ENCODE measurements at places on chromosomes 5 and 9.
A peak's percentile ranks its signal among the peaks of the same experiment; 100 is the strongest.

DNA sequence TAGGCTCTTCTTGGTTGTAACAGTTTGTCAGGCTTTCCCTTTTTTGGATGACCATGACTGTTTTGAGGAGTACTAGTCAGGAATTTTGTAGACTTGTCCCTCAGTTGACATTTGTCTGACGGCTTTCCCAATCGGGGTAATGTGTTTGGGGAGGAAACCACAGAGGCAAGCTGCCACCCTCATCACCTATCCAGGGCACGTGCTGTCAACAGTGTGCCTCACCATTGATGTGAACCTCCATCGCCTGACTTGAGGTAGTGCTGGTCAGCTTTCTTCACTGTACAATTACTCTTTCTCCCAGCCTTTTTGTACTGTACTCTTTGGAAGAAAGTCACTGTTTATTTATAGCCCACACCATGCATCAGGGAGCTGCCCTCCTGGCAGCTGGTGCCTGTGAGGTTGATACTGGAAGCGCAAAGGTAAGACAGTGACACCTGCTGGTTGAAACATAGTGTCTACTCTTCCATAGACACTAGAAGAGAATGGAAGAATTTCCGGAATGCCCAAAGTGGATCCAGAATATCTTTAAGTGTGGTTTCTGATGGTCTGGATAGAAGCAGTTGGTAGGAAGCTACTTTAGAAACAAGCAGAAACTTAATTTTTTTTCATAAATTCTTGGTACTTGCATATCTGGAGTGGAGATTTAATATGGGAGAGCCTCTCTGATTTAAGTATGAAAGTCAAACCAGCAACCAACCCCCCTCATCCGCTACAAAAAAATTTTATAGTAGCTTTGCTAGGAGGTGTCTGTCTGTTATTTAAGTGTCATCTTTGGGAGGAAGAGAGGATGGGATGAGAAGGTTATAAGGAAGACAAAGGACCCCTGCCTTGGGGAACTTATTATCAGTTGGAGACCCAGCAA lies 69.3 kb downstream of the SNX30 start:
- no peak for DNase-seq

- DNase-seq, result no peak
These were observed 72.7 kb downstream of the NTNG2 start for GRCh38 chr9:132234535-132234934.

- DNase-seq, result no peak
These were observed 16.1 kb upstream of the CRB2 start for GRCh38 chr9:123339666-123340510.

DNA sequence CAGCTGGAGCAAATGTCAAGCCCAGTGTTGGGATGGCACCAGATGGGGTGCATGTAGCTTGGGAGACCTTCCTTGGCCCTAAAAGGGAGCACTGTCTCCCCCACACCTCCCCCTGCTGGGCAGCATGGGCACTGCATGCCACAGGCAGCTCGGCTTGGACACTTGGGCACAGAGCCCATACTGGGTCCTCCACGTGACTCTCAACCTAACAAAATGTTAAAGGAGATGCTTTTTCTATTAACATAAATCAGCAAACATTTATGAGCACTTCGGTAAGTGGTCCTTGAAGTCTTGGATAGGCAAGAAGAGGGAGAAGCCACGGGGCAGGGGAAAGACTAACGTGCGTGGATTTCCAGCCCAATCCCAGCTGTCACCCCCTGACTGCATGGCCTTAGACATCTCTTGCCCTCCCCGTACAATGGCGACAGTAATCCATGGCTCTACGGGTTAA lies 23.9 kb upstream of the MAPK9 start:
- peak; percentile 59 for DNase-seq

GRCh38 chr5:180153099-180153498 lies 55.9 kb downstream of the RASGEF1C start:
- no peak for DNase-seq

DNA sequence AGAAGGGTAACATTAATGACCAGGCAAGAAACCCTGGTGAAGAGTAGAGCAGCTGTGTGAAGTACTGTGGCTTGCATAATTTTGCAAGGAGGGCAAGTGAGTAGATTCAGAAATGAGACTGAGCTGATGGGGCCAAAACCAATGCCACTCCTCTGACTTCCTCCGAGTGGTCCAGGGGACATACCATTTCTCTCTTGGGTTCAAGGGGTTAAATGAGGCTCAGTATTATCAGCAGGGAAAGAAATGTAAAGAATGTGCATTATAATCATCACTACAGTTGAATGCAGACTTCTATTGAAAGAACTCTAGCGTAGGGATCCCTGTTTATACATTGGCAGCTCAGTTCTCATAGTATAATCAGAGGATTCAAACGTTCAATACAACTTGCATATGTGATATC lies 9.9 kb downstream of the POLR3G start:
- no peak for DNase-seq

DNA sequence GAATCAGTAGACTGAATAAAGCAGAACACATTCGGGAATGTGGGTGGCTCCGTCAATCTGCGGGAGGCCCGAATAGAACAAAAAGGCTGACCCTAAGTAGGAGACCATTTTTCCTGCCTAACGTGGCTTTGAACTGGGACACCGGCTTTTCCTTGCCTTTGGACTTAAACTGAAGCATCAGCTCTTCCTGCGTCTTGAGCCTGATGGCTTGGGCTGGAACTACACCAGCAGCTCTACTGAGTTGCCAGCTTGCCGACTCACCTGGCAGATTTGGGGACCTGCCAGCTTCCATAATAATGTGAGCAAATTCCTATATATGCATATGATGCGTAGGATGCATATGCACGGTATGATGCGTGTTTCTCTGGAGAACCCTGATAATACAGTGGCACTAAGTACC lies 111.3 kb downstream of the DAPK1 start:
- no peak for DNase-seq

DNA sequence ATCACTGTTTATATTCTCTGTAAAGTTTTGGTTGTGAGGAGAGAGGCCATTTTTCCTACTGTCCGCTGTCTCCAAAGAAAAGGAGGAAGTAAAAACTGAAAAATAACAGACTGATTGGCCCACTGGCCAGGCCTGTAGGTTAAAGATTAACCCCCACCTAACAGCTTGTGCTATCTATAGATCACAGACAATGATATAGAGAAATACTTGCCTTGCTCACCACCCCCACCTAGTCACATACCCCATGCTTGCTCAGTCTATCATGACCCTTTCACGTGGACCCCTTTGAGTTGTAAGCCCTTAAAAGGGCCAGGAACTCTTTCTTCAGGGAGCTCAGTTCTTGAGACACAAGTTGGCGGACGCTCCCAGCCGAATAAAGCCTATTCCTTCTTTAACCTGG lies 357.4 kb downstream of the PRDM9 start:
- DNase-seq, result no peak

GRCh38 chr5:157761690-157762621 lies 18.4 kb downstream of the LSM11 start:
- DNase-seq, result peak; percentile 44
